ENCODE measurements at places on chromosomes 7 and 10.

GRCh38 chr10:79133416-79133815 lies 64.7 kb downstream of the ZMIZ1 start:
- DNase-seq: no peak

DNA sequence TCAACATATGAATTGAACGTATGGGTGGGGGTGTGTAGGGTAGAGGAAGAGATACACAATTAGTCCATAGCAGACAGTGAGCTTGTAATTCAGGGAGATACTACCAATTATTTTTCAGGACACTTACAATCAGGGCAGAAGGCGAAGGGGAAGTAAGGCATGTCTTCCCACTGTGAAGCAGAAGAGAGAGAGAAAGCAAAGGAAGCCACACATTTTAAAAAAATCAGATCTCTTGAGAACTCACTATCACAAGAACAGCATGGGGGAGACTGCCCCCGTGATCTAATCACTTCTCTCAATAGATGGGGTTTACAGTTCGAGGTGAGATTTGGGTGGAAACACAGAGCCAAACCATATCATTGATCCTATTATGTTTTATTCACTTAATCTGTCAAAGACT lies 116.4 kb upstream of the RPA3 start:
- DNase-seq: no peak

GRCh38 chr10:8052341-8052955 lies 2.0 kb upstream of the GATA3 start:
- no peak for DNase-seq

DNA sequence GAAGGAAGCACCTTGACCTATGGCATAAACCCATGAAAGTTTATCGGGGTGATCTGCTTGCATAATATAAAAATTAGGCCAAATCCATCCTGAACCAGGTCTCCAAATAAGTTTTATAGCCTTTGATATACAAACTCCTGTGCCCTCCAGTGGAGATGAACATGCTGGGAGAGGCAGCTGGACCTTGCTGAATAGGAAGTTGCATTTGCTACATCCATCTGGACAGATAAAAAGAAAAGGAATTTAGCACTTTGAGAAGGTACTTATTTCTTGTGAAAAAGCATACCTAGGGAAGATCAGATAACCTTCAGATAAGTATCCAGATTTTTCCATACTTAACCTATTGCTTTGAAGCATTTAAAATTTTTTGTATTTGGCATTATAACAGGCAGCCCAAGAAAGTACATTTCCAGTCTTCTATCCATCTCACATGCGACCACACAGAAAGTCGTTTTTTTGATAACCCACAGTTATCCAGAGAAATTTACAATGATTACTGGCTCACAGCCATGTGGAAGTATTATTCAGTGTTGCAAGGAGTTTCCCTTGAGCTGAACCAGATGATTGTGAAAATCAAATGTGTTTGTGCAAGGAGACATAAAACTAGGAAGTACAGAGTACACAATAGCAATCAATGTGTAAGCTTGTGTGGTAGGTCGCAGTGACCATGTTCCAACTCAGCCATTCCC lies 124.4 kb upstream of the STK17A start:
- no peak for DNase-seq

GRCh38 chr10:34613491-34613890 lies 201.6 kb downstream of the PARD3 start:
- DNase-seq: no peak

DNA sequence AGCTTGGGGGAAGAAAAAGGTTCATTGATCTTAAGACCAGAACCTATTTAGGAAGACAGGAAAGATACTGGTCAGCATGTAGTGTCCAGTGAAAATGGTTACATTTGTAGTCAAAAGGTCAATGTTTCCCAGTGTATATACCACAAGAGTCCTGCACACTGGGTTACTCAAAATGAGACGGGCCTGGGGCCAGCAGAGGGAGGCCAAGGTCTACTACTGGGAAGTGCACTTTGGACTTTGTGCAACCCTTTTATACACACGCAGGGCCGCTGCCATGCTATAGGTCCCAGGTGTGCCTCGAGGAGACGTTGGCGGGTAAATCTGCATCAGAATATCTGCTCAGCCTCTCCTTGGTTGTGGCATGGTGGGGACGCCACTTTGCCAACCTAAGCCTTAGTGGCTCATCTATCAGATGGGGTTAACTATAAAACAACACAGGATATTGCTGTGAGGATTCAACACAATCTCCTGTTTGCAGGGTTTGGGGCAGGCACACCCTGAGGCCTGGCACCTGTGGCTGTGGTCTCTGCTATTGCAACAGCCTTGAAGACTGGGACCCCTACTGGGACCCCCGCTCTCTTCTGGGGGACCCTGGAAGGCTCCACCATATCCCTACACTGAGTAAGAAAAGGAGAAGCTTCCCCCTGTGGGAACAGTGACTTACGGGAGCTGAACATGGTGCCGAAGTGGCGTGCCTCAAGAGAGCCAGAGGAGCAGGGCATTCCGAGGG lies 19.7 kb downstream of the CLRN3 start:
- DNase-seq: no peak

DNA sequence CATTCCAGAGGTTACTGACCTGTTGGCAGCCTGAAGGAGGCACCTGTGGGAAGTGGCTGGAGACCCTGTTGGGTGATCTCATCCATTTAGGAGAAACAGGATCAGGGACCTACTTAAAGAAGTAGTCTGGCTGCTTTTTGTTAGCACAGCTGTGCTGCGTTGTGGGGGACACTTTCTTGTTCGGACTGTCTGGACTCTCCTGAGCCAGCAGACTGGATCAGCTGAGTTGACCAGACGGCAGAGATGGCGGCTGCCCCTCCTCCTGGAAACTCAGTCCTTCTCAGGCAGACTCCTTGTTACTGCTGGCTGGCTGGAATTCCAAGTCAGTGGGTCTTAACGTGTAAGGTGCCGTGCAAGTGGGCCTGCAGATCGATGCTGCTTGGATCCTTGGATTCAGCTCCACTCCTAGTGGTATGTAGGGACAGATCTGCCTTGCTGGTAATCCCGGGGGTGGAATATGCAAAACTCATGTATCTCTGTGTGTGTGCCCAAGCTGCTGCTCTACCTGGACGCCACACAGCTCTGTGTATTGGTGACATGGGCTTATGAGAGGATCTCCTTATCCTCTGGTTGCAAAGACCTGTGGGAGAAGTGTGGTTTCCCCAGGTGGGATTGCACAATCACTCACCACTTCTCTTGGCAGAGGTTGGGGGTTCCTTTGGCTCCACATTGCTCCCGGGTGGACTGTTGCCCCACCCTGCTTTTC lies 87.3 kb downstream of the CCSER2 start:
- DNase-seq: no peak

DNA sequence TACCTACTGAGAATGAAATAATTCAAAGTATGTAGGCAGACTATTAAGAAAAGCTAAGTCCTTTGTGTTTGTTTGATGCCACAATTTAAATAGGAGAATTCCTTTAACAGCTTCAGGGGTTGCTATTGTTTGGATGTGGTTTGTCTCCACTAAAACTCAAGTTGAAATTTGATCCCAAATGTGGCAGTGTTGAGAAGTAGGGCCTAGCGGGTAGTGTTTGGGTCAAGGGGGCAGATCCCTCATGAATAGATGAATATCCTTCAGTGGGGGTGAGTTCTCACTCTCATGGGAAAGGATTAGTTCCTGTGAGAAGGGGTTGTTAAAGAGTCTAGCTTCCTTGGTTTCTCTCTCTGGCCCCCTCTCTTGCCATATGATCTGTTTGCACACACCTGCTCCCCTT lies 97.0 kb downstream of the HGF start:
- DNase-seq: no peak

GRCh38 chr7:33554046-33554445 lies 351.3 kb upstream of the BMPER start:
- no peak for DNase-seq

DNA sequence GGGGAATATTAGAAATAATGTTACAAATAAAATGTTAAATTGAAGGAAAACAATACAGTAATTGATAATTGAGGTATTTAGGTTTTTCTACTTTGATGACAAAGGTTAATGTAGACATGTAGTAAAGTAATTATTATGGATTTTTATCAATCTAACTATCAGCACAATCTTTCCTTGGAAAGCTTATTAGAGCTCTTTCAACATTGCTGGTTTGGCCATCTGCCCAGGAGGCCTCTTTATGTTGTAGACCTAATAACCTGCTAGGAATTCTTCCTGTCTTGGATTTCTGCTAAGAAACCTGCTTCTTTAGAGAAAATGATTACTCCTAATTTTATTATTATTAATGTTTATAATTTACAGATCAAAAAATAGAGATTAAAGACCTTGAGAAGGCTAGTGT lies 78.9 kb downstream of the CHRM2 start:
- no peak for DNase-seq

DNA sequence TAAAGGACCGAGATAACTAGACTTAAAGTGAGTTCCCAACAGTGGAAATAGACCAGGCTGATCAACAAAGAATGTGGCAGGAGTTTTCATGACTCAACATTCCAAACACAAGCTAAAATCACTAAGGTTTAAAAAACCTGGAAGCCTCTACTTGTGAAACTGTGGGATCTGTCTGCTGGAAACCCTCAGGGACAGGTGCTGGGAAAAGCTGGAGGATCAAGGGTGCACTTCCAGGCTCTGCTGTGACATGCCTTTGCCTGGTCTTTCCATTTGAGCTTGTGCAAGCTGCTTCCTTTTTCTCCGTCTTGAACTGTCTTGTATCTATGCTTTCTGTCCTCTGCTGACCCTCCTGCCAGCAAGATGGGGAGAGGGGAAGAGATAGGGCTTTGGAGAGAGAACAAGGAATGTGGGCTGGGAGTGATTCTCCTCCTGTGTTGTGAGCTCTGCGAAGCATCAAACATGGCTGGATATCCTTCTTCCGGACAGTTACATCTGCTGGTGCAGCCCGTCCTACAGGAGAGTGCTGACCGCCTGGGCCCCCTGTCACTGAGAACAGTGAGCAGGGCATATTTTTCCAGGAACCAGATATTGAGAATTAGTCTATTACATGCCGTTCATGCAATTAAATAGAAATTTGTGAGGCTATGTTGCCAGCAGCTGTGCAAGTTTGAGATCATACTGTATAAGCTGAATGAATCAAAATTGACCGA lies 25.5 kb downstream of the ARHGAP22 start:
- DNase-seq: no peak

- no peak for DNase-seq
Measured at GRCh38 chr7:37491919-37492694, 43.4 kb upstream of the ELMO1 start.

DNA sequence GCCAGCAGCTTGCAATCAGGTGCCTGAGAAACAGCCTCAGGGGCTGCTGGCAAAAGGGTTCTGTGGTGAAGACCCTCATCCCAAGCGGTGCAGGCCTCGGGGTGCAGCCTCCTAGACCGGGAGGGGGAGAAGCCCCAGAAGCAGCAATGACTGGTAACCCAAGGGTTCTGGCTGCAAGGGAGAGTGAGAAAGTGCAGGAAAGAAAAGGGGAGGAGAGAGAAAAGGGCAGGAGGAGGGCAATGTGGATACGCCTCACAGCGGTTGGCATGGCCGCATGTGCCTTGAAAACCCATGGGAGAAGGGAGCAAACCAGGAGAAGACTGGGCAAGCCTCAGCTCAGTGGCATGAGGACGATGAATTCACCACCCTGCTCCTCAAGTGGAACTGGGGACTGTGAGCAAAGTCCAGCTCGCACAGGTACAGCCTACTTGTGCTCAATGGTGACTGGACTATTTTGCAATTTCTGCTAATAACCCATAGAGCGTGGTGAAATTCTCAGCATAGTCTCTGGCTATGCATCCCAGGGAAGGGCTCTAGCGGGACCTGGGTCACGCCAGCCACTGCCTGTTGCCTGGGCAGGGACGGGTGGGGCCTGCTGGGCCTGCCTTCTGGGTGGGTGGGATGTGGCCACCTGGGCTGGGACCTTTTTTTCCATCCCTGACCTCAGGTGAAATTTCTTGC lies 6.2 kb downstream of the CLRN3 start:
- DNase-seq: no peak

DNA sequence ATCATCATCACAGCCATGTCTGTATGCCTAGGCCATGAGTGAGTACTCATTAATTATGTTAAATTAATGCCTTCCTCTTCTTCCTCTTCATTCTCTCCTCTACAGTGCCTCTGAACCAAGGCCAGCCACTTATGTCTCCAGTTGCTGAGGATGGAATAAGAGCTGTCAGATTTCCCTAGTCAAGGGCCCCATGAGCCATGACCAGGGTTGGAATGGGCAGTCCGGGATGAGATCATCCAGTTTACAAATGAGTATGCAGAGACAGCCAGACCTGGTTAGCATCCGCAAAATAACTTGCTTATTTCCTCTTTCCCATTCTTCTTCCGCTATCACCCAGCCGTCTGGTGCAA lies 342.7 kb downstream of the GRID1 start:
- no peak for DNase-seq

DNA sequence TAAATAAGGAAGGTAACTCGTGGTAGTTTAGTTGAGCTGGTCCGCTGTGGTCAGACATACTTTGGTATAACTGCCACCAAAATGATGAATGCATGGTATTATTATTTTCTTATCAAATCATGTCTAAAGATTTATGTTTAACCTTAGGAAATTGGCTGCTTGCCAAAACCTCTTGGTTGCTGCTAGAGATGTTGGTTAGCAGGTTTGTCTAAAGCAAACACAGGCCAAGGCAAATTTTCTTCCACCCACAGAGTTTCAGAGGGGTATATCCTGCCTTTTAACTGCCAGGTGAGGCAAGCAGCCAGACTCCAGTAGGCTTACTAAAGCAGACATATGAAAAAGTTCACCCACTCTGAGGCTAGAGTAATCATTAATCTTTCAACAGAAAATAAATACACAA lies 101.4 kb downstream of the SEMA3E start:
- no peak for DNase-seq

DNA sequence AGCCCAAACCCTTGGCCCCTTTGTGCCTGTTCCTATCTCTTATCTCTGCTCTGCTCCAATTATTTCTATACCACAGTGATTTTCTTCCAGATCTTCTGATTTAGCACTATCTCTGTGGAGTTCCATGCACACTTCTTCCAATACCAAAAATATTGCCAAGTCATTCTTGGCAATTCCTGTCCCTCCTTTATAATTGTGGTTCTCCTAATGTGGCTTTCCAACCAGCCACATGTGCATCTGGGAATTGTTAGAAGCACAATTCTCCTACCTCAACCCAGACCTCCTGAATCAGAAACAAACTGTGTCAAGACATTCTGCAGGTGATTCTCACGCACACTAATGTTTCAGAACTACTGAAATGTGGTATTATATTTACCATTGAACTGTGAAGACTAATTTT lies 447.8 kb upstream of the IGFBP3 start:
- no peak for DNase-seq

- DNase-seq: no peak
Measured at GRCh38 chr7:36583318-36583717, 141.0 kb downstream of the AOAH start.

DNA sequence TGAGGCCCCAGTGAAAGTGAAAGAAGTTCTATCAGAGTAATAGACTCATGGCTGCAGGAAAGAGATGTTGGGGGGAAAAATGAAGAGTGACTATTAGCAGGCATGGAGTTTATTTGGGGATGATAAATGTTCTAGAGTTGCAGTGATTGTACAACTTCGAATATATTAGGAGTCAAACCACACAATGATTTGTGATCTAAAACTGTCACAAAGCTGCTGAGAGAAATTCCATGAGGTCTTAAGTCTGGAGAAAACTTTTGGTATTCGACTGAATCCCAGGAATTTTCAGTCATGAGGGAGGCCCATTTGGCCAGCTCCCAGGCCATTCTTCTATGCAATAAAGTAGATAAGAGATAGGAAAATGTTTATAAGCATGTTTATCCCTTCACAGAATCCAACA lies 55.9 kb upstream of the UNC5B start:
- DNase-seq: no peak

GRCh38 chr10:15824498-15824897 lies 35.8 kb downstream of the MINDY3 start:
- no peak for DNase-seq

GRCh38 chr10:118800920-118801319 lies 46.1 kb upstream of the CACUL1 start:
- no peak for DNase-seq
